ENCODE measurements at places on chromosomes 2 and 18. TPM values are rescaled to one million over a fixed set of nuclear protein-coding genes. Genes with fewer than 3 reads are reported as not detected.

The CCDC74A gene
- polyA plus RNA-seq: not detected

The RDH14 gene
- polyA plus RNA-seq: 54.8 TPM

DNA sequence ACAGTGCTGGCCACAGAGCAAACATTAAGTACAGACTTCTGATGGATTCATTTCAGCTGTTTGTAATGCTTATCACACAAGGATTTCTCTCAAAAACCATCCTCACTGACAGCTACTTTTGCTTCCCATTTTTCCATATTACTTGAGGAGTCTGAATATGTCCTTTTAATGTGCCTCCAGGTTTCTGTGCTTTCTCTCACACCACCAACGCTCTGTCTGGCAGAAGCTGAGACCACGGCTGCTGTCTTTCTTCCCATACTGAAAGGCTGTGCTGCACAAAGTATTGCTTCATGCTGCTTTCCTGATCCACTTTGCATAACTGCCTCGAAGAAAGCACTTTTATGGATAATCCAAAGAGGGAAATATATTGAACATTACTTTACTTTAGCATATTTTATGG, 312.1 kb upstream of the ZEB2 start:
- no peak for DNase-seq

DNA sequence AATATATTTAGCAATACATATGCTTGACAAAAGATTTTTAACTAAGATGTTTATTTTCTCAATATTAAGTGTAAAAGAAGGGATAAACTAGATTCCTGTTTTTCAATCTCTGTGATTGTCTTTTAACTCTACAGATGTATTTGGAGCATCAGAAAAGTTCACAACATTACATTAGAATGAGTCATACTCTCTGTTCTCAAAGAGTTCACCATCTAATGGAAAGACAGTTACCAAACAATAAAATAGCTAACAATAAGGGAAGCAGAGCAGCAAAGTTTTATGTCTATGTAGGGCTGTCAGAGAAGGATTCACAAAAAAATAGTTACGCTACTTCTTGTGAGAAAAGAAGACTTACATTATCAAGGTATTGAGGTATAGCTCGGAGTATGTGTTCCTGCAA, 109.2 kb upstream of the MAP2 start:
- no peak for DNase-seq

- no peak for DNase-seq
These were observed 45.0 kb upstream of the TANK start for GRCh38 chr2:161115205-161115604.

DNA sequence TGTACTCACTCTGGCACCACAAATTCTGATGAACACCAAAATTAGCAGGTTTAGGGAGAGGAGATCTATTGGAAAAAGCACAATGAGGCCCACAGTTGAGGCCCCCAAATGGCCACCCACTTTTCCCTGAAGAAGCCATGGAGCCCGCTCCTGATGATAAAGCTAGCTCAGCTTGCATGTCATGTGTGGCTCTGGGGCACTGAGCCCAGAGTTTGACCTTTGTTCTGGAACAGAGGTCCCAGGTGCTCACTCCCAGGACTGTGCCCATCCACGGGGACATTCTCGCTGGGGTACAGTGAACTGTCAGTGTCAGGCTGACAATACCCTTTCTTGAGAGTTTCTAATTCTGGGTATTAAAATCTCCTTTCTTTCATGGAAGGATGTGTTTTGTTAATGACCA, 36.2 kb downstream of the XDH start:
- no peak for DNase-seq
